Caco-2 (cell line): ENCODE measurements at places on chromosomes 12 and 14.

DNA sequence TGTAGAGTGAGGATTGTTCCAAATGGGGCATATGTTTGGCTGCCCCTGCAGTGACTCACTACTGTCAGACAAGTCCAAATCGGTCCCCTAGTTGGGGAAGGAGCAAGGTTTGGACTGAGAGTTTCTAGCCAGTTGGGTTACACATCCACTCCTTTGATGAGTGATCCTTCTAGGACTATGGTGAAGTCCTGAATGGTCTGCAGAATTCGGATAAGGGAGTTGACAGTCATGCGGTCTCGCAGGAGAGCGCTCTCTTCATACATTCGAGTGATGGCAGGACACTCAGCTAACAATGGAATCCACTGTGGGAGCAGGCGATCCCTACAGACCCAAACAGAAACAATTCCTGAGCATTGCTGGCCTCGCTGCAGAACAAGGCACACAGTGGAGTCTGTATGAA, 61.5 kb upstream of the SINHCAF start:
- peak; percentile 23 for DNase-seq

GRCh38 chr12:51662728-51663154, 71.7 kb downstream of the SCN8A start:
- peak; percentile 77 for DNase-seq

GRCh38 chr14:39351708-39352107, 80.5 kb downstream of the FBXO33 start:
- DNase-seq, result no peak

DNA sequence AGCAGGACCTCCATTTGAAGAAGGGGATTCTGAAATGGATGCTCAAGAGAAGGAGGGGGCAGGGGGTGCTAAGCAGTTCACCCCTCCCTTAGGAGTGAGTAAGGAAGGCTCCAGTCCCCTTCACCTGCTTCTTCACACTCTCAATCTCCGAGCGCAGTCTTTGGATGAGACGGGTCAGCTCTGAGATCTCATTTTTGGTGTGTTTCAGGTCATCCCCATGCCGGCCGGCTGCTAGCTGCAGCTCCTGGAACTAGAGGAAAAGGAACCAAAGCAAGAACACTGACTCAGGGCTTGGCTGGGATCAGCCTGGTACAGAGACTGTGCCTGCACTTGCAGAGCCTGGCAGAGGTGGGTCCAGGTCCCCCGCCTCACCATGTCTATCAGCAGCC, 7.3 kb downstream of the KRT73 start:
- DNase-seq, result no peak

- DNase-seq, result no peak
Measured at GRCh38 chr12:123705935-123706334, 6.2 kb upstream of the ATP6V0A2 start.

- DNase-seq, result no peak
Measured at GRCh38 chr14:72744416-72745120, 149.3 kb downstream of the DPF3 start.

DNA sequence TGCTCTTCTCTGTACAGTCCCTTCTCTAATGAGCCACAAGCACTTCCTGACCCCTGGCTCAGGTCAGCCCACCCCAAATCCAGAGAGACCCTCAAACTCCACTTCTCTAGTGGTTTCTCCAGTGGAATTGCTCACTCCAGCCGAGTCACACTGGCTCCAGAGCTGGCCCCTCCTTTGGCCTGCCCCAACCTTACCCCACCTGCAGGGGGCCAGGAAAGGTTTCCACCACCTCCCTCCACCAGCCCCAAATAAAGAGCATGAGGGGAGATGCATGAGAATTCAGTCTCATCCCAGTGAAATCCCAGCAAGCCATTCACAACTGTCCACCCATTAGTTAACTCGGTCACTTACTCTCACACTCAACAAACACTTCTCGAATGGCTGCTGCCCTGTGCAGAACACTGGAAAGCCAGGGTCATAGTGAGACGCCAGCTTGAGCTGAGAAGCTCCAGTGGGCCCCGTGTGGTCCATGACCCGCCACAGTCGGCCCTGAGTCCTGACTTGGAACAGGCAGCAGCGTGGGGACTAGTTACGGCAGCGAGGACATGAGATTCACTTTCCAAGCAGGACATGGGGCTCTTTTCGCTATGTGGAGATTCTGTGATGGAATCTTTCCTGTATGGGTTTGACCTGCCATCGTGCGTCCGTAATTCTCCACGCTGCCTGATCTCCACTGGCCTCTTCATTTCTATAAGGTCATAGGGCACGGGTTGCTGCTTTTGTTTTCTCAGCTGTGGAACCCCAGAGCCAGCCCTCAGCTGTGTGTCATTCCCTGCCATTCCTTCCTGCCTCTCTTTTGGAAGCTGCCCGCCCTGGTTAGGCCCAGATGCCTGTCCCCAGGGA, 44.2 kb downstream of the SLC6A12 start:
- DNase-seq, result peak; percentile 37

- no peak for DNase-seq
Measured at GRCh38 chr12:124391340-124392261, 96.7 kb downstream of the RFLNA start.

- DNase-seq, result no peak
Measured at GRCh38 chr14:103880348-103881267, 33.2 kb upstream of the PPP1R13B start.
